ENCODE measurements at places on chromosomes 11 and 22. TPM values are rescaled to one million over a fixed set of nuclear protein-coding genes. Genes with fewer than 3 reads are reported as not detected.

The TREH gene
- total RNA-seq = not detected

- DNase-seq = no peak
These were observed 111.3 kb downstream of the PLEKHA7 start for GRCh38 chr11:16902781-16903378.

DNA sequence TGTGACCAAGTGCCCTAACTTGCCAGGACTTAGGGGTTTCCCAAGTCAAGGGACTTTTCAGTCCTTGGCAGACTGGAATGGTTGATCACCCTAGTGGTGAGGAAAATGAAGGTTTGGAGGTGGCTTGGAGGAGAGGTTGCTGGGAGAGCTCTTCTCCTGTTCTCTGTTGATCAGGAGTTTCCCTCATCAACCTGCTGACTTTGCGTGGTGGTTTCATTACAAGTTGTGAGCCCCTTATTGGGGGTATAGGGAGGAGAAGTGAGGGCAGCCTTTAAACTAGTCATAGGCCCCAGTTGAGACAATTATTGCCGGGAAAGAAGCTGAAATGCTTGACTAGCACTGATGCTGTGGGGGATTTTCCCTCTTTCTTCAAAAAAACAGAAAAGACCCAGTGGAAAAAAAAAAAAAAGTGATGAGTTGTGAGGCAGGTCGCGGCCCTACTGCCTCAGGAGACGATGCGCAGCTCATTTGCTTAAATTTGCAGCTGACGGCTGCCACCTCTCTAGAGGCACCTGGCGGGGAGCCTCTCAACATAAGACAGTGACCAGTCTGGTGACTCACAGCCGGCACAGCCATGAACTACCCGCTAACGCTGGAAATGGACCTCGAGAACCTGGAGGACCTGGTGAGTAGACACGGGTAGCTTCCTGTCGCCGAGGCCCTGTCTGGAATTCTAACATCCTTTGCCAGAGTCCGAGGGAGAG lies at the start of gene CXCR5:
Gene CXCR5 (plus strand): TSS at position 525 of the 704 bp plus-strand sequence. CDS start 50 bp downstream, at position 575.
- no peak for DNase-seq

GRCh38 chr11:106187860-106188456 lies 110.5 kb downstream of the AASDHPPT start:
- no peak for DNase-seq

DNA sequence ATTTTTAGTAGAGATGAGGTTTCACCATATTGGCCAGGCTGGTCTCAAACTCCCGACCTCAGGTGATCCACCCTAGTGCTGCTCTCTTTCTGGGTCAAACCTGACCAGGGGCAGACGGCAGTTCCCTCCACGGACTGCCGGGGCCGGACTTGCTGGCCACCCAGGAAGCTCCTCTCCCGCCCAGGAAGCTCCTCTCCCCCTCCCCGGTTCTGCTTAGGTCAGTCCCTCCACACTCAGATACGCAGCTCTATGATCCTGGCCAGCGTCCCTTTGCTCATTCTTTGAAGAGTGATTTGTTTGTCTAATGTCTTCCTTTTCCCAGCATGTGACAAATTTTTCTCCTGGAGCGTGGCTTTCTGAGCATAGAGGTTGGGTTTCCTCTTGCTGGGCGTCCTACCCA lies 125.3 kb upstream of the B3GAT1 start:
- DNase-seq = no peak

- DNase-seq = no peak
These were observed 86.6 kb upstream of the ARHGAP32 start for GRCh38 chr11:129278586-129279319.

DNA sequence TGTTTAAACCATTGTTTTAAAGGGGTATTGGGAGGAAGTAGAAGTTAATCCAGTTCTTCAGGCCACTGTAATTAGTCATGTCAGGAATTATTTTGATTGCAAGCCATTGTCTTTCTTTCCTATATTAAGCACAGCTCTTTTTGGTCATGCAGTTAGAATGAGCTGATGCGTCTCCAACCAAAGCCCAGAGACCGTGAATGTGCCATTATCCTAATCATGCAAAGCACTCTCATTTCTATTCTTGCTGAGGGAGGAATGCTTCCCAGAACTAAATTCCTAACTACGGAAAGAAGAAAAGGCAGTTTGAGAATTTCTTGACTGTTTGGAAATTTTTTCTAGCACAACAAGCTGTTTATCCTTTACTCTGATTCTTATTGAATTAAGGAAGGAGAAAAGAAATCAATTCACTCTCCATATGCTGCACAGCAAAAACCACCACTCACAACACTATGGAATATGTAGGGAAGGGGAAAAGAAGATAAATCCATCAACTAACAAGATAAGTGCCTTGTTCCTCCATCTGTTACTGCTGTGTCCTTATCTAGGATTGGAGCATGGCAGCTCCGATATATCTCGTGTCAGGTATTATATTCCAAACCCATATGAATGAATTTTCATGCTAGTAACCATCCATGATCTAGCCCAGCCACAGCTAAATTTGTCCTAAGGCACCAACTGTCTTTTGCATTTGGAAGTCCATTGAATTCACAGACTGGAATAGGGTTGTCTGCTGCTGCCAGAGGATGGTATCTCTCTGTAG lies 70.8 kb downstream of the NTM start:
- no peak for DNase-seq

- no peak for DNase-seq
These were observed 89.3 kb downstream of the BCR start for GRCh38 chr22:23269441-23270211.

GRCh38 chr11:74694136-74694930 lies 36.9 kb downstream of the CHRDL2 start:
- DNase-seq = no peak

The PITPNM1 gene
- 58.2 TPM for total RNA-seq

The MS4A12 gene
- not detected for total RNA-seq

DNA sequence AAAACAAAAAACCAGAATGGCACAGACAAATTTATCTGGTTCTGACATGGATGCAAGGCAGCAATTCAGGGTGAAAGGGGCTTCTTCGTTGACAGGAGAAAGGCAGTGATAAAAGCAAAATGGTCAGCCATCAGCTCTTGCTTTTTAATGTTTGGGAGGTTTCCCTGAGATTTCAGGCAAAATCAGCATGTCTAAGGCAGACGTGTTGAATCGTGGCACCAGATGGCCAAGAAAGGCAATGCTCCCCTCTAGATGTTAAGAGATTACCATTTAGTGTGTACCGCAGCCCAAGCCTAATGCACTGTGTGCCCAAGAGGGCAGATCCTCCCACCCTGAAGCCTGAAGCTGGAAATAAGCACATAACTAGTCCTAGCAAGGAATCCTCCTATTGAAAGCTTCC lies 88.8 kb upstream of the GALNT18 start:
- DNase-seq = no peak

The OR5P2 gene
- total RNA-seq = not detected

DNA sequence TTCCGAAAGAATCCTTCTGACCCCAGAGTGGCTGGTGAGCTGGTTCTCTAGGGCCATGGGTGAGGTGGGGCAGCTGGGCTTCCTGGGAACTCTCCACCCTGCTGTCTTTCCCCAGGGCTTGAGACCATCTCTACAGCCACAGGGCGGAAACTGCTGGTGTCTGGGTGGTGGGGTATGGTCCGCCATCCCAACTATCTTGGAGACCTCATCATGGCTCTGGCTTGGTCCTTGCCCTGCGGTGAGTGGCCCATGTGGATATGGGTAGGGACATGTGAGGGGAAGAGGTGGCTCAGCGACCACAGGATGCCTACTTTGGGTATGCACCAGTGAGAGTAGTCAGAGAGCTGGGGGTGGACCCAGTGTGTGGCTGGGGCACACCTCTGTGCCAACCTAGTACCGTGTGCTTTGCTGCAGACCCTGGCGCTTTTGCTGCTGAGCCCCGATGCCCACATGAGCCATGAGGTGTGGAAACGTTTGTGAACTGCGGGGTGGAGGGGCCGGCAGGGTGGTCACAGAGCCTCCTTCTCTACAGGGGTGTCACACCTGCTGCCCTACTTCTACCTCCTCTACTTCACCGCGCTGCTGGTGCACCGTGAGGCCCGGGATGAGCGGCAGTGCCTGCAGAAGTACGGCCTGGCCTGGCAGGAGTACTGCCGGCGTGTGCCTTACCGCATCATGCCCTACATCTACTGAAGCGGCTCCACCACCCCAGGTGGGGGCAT lies 2.0 kb downstream of the ZNHIT2 start:
- DNase-seq = no peak

DNA sequence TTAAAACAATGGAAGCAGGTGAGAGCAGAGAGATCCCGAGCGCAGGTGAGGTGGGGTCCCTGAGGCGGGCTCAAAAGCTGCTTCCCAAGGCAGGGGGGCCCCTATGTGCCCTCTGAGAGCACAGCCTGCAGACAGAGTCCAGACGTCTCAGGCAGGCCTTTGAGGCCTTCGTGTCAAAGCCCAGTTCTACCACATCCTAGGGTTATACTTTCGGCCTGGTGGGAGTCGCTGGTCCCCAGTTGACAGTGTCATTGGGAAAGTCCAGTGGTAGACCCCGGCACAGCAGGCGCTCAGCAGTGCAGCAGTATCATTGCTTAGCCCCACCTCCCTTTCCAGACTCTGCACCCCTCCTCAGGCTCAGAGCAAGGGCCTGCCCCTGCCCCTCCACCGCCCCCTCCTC lies 9.1 kb downstream of the LINC01488 start:
- DNase-seq = no peak

DNA sequence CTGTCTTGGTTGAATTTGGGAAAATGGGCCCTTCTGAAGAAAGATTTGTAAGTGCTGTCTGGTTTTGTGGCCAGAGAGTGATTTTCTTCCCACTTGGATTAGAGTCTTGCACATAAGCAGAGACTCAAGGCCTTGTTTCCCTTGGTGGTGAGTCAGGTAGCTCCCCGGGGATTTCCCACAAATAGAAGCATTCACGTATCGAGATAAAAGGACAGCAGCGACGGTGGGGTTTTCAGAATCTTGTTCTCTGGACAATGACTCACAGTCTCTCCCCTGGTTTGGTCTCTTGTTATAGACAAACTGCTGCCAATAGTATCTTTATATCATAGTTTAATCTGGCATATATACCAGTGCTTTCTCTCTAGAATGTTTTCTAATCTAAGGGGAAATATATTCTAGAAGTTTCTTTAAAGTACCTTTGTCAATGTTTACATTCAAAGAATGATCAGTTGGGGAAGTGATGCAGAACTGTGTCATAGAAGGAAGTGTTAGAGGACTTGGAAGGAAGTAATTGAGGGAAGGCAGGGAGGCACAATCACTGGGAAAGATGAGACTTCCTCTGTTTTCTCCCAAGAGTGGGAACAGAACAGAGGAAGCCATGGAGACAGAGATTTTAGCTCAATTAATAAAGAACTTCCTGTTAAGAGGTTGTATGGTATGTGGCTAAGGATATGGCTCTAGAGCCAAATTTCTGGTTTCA lies 18.1 kb downstream of the POLA2 start:
- DNase-seq = no peak

DNA sequence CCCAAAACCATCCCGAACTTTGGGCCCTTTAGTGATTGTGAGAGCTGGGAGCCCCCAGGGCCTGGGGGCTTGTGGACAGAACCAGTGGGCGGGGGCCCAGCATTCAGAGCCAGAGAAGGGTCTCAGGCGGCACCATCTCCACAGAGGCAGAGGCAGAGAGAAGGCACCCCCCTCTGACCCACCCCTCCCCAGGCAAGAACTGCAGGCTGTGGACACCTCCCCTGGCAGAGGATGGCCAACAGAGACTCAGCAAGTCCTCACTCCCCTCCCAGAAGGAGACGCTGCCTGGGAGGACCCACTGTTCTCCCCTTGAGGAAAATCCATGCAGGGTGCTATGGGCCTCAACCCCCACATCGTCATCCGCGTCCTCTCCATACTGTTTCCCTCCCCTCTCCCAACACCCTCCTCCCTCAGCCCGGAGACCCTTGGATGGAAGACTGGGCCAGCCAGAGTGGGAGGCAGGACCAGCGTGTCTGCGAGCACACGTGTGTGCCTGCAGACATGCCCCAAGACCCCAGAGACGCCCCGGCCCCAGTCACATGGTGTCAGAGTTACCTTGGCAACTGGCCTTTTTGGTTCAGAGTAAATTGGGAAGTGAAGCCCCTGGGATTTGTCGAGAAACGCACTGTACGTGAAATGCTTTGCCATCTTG lies 42.6 kb downstream of the KCNC1 start:
- DNase-seq = no peak

DNA sequence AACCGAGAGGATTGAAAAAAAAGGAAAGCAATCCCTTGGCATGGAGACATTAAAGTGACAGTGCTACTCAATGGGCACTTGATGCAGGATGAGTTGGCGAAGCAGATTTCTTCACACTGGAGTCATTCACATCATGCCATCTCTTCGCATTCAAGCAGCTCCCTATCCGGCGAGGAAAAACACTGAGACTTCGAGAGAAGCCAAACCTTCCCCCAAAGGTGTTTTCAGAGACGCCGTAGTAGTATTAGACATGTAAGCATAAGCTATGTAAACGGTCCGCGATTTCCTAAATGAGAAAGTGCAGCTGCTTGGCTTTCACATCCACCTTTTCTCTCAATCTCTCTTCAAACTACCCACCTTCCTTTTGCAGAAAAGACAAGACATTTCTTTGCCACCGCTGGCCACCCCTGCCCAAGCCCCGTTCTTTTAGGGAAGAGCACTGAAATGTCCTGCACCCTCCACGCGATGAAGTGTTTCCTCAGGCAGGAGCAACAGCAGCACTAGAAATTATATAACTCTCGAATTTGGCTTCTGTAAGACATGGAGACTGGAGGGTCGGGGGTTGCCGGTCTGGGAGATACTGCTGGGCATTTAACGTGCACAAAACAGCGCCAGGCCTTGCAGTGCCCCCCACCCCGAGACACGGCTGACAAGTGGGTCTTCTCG lies at the start of gene DLG2:
Gene DLG2 (minus strand): TSS at position 13 of the 666 bp plus-strand sequence.
- no peak for DNase-seq

DNA sequence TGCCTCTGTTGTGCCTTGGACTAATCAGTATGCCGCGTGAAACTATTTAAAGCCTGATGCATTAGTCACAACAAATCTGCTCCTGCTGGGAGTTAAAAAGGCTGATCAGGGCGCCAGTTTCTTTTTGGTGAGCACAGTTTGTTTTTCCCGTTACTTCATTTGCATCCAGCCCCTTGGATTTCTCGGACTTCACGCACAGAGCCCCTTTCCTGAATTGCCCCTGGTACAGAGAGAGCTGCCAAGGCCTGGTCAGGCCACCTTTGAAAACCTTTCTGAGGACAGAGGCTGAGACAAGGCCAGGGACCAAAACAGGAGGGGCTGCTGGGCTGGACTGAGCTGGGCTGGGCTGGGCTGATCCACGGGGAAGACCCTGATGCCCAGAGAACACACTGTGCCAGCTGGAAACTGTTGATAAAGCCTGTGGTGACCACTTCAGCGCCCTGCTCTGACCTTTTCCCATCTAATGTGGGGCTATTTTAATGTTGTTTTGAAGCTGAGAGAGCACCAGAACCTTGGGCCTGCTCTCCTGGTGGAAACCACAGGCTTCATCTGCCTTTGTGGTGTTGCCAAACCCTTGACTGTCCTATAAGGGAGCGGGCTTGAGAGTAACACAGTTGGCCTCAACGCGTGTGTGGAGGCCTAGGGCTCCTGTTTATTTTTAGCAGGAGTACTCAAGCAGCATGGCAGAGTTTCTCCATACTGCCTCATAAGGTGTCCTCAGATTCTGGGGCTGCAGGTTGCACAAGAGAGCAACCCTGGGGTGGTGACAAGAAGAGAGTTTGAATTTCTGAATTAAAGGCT lies 44.2 kb downstream of the NAV2 start:
- DNase-seq = no peak

The CECR2 gene
- 0.24 TPM for total RNA-seq

- DNase-seq = no peak
These were observed 309.5 kb downstream of the CADM1 start for GRCh38 chr11:115194802-115195110.

All from omental fat pad (tissue), 4 donors.